GM04503 (cell line): ENCODE measurements at places on chromosomes 5 and 9.
A peak's percentile ranks its signal among the peaks of the same experiment; 100 is the strongest.

DNA sequence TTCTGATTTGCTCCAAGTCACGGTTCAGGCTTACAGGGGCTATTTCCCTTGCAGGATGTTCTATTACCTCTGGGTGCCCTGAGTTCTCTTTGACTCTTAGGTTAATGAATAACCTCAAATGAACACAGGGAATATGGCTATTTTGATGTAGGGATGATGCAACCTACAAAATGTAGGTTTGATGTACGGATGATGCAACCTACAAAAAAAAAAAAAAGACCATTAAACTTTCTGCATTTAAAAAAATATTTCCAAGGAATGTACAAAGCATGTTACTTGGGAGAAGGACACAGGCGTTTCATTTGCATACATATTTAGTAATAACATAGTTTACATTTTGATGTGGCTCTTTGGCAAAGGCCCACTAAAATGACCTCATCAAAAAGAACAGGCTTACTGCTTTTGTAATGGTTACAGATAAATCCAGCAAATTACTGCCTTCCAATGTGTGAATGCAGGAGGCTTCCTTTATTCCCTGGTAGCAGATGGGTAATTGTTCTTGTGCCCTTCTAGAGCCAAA, 36.3 kb downstream of the ZNF474 start:
- DNase-seq: no peak

DNA sequence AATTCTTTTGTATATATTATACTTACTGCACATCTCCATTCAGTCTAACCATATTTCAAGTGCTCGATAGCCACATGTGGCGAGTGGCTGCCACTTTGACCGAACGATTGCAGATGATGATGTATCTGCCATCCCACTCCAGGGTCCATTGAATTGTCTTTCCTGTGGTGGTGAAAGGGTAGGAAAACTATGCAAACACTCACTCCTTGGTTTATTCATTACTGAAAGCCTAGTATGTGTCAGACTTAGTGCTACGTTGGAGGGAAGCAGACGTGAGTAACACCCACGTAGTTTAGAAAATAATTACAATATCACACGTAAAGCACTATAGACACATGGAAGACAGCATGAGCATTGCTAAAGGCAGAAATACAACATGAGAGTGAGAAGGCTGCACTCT, 353.7 kb downstream of the CSNK1G3 start:
- DNase-seq: no peak

DNA sequence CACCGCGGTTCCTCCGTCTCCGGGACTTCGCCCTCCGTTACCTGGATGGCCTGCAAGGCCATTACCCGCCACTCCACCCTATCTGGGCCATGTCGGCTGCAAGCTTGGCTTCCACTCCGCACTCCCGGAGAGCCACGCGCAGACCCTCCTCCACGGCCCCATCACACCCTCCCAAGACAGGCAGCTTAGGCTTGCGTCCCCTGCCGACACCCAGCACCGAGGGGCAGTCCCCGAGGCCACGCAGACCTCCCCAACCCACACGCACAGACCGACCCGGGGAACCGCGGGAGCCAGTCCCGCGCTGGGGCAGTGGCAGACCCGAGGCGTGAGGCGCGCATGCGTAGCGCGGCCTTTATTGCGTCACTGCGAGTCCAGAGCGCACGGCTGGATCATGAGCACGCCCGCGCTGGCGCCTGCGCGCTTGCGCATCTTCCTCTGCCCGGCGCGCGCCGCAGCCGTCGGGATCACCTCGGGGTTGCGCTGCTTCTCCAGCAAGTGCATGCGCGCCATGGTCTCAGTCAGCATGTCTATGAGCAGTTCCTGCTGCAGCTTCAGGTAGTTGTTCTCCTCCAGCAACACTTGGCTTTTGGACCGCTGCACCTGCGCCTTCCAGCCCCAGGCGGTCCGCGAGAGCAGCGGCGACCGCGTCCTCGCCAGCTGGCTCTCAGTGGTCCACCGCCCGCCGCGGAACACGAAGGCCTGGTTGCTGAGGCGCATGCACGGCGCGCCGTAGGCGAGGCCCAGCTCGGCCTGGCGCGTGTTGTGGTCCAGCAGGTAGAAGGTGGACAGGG, 2.4 kb downstream of the CBY3 start:
- DNase-seq: no peak

DNA sequence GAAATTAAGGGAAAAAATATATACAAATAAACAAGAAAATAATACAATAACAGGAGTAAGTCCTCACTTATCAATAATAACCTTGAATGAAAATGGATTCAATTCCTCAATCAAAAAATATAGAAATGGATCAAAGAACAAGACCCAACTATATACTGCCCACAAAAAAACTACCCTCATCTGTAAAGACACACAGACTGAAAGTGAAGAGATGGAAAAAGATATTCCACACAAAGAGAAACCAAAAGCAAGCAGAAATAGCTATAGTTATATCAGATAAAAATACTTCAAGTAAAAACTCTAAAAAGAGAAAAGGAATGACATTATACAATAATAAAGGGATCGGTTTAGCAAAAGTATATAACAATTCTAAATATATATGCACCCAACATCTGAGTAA, 66.5 kb downstream of the KIAA0825 start:
- no peak for DNase-seq

DNA sequence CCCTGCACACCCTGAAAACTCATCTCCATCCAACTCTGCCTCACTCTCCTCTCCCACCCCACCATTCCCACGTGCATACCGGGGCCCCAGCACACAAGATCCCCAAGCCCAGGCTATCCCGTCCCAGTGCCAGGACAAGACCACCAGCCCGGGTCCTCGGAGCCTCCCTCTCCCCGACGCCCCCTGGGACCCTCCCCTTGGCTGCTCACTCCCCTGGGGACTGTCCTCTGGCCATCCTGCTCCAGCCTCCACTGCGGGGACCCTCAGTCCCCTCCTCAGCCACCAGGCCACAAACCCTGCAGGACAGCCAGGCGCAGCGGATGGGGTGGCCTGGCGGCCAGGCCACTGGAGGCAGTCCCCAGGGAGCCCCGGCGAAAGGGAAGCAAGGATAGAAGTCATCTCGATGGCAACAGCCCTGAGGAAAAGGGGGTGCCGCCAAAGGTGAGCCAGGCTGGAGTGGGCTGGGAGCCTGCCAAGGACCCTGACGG, 62.8 kb downstream of the C9orf50 start:
- DNase-seq: no peak

- DNase-seq: no peak
Measured at GRCh38 chr5:97163360-97163764, 19.7 kb downstream of the RIOK2 start.

- no peak for DNase-seq
Measured at GRCh38 chr5:77396017-77396416, 96.1 kb downstream of the WDR41 start.

GRCh38 chr5:57054671-57055070, 102.7 kb upstream of the MIER3 start:
- DNase-seq: no peak

DNA sequence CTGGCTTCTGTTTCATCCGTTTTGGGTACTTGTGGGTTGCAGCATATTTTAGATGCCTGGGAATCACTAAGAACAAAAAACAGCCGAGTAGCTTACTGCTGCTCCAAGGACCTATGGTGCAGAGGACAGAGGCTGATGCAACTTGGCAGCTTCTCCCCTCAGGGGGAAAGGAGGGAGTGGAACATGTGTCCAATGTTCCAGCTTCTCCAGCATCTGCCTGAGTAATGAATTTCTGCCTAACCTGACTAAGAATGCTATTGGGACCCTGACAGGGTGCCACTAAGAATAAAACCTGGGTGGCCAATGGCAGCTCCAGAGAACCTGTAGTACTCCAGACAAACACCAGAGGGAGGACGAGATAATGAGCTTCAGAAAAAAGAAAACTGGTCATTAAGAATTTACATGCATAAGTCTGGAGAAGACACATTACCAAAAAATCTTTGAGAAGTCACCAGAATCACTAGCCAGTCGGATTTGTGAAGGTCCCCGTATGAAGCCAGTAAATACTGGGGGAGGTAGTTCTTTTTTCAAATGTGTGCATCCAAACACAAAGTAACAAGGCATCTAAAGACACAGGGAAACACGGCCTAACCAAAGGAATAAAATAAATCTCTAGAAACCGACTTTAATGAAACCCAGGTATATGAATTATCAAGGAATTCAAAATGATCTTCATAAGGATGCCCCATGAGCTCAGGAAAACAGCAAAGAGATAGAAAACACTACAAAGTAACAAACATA, 293.5 kb downstream of the HINT1 start:
- peak; percentile 49 for DNase-seq

DNA sequence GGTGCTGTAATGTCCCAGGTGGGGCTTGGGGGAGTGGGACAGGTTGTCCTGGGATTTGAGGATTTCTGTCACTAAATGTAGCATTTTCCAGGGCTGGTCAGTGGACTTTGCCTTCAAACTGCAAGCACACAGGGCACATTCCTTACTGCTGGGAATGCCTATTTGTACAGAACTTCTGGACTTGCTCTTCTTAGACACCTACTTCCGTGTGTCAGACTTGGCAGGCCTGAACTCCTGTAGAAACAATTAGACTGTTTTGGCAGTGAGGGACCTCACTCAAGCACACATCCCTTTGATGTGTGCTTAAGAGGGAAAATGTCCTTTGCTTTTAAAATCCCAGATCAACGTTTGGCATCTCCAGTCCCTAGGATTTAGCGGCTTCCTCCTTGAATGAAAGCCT, 192.2 kb downstream of the PAPPA start:
- DNase-seq: no peak
